ENCODE measurements at places on chromosomes 1 and 21. TPM values are rescaled to one million over a fixed set of nuclear protein-coding genes. Genes with fewer than 3 reads are reported as not detected.
A peak's percentile ranks its signal among the peaks of the same experiment; 100 is the strongest.

DNAH14 gene
- 2.2 TPM for total RNA-seq

NCDN gene
- 42.4 TPM for total RNA-seq

ZNF683 gene
- not detected for total RNA-seq

S100A7 gene
- total RNA-seq = not detected

TP73 gene
- total RNA-seq = 1.1 TPM

TMPRSS15 gene
- not detected for total RNA-seq

PRRC2C gene
- 242 TPM for total RNA-seq

REN gene
- total RNA-seq = not detected

KRTAP13-2 gene
- not detected for total RNA-seq

TTC22 gene
- total RNA-seq = 10.6 TPM

C1orf53 gene
- total RNA-seq = 0.78 TPM

MR1 gene
- 21.9 TPM for total RNA-seq

CR2 gene
- total RNA-seq = 0.42 TPM

FALEC gene
- not detected for total RNA-seq

NTRK1 gene
- 13.3 TPM for total RNA-seq

LDLRAD1 gene
- not detected for total RNA-seq

- peak; percentile 89 for ATAC-seq
These were observed 99.8 kb downstream of the PTPN14 start for GRCh38 chr1:214451596-214451995.

GRCh38 chr1:228341450-228341813, 65.2 kb downstream of the TRIM11 start:
- ATAC-seq = no peak

DNA sequence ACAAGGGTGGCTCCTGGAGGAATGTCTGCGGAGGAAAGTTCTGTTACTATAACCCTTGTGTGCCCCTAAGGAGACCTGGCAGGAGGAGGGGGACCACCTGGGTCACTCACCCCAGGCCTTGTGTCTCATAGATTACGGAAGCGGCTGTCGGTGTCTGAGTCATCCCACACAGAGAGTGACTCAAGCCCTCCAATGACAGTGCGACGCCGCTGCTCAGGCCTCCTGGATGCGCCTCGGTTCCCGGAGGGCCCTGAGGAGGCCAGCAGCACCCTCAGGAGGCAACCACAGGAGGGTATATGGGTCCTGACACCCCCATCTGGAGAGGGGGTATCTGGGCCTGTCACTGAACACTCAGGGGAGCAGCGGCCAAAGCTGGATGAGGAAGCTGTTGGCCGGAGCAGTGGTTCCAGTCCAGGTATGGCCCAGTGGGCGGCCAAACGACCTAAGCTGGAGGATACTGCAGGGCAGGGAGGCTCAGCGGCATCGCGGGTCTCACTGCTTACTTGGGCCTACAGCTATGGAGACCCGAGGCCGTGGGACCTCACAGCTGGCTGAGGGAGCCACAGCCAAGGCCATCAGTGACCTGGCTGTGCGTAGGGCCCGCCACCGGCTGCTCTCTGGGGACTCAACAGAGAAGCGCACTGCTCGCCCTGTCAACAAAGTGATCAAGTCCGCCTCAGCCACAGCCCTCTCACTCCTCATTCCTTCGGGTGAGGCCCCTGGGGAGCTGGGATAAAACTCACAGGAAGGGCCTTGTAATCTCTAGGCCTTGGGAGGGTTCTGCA, 101.4 kb downstream of the PIK3R3 start:
- ATAC-seq = peak; percentile 49

DNA sequence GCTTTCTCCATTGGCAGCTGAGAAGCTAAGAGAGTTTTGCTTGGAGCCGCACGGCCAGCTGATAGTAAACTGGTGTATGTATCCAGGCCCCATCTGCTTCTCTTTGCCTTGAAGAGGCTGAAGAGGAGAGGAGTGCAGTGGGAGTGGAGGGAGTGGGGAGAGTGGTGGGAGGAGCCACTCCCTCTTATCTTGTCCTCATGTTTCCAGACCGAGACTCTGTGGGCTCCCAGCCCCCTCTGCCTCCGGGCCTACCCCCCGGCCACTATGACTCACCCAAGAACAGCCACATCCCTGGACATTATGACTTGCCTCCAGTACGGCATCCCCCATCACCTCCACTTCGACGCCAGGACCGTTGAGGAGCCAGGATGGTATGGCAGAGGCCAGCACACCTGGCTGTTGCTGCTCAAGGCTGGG, 6.0 kb upstream of the LRRC71 start:
- ATAC-seq = peak; percentile 28

DNA sequence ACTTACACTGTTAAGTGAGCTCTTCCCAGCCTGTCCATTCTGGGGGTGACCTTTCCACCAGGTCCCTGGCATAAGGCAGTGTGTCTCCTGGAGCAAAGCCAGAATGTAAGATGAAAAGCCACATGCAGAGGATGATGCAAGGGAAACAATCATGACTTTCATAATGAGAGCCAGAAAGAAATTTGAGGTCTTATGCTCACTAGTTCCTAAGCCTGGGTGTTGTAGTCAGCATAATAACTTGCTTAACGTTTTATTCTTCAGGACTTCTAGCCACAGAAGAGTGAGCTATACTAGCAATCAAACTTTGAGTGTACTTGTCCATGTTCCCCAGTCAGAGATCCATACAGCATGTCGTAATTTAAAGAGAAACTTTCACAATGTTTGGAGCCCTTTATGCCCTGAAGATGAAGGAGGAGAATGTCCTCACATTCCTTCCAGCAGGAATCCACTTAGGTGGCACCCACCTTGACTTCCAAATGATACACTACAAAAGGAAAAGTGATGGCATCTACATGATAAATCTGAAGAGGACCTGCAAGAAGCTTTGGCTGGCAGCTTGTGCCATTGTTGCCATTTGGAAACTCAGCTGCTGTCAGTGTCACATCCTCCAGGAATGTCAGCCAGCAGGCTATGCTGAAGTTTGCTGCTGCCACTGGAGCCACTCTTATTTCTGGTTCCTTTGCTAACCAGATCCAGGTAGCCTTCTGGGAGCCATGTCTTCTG, 60.5 kb upstream of the FOXD3 start:
- no peak for ATAC-seq

GRCh38 chr1:110084227-110085078, 14.0 kb upstream of the ALX3 start:
- peak; percentile 86 for ATAC-seq

GRCh38 chr1:33060579-33061083, 20.3 kb upstream of the AZIN2 start:
- ATAC-seq = no peak

GRCh38 chr1:176692431-176692830, 229.5 kb downstream of the PAPPA2 start:
- no peak for ATAC-seq

GRCh38 chr1:85438353-85438752, 26.6 kb downstream of the DDAH1 start:
- no peak for ATAC-seq

DNA sequence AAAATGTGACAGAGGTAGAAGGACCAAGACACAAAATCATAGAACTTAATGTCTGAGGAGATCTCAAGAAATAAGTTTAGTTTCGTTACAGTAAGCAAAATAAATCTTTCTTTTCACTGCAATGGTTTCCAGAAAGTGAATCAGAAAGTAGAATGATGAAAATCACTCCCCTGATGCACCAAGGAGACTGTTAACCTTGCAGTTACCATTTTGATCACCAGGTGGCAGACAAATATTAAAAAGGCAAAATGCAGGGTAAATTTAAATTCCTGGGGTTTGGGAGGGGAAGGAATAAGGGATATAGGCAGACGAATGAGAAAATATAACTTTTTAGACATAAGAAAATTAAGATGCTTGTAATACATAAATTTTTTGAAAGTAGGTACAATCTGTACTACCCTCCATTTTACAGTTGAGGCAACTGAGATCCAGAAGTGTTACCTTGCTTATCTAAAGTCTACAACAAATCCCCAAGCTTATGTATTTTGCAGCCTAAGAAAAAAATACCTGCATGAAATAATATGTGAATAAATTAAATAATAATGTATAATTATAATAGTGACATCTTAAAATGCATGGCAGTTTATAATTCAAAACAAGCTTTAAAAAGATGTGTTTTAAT, 253.2 kb downstream of the CRB1 start:
- peak; percentile 42 for ATAC-seq

DNA sequence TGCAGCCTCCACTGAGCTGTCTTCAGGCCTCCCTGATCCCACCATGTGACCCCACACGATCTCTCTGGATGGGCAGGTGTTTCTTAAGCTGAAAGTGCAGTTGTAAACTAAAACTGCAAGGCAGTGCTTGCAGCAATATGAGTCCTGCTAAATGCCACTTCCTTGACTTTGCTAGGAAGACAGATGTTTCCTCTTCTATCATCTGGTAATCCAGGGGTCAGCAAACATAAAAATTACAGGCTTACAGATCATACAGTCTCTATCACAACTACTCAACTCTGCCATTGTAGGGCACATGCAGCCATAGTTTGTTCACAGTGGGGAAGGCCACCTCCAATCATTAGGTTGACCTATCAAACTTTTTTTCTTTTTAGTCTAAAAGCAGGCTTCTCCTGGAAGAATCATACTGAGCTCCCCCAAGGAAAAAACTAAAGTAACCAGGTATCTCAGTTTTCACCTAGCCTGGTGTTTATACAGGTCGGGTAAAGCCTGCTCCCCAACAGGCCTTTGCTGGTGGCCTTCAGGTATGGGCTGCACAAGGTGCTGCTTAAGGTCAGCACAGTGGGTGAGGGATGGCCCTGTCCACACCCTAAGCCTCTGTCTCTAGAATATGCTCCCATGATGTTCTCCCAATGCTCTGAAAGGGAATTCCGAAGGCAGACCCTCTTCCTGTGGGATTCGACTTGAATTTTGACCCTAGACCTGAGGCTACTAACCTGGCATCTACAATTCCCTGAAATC, 10.8 kb downstream of the ABCA4 start:
- ATAC-seq = no peak

DNA sequence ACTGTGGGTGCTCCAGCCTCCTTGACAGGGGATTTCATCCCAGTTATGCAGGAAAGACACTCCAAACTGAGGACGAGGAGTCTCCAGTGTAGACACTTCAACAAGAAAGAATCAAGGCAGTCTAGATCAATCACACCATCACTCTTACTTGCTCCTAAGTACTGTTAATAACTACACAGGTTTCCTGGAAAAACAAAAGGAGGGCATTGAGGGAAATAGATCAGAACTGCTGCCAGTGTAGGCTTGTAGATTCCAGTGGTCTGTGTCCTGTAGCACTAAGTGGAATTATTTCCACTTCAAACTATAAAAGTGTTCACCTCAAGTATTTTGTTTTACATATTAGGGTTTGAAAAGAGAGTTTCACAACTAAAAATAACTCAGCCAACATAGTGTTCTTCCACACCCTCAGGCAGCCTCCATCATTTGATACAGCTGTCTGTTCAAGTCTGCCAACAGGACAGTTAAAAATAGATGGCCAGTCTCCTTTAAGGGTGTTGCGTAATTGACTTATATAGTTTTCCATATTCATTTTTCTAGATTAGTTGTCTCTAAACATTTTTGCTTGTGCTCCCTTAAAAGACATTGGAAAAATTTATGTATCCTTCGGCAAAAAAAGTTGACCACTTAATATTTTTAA, 32.0 kb upstream of the AGL start:
- ATAC-seq = no peak

DNA sequence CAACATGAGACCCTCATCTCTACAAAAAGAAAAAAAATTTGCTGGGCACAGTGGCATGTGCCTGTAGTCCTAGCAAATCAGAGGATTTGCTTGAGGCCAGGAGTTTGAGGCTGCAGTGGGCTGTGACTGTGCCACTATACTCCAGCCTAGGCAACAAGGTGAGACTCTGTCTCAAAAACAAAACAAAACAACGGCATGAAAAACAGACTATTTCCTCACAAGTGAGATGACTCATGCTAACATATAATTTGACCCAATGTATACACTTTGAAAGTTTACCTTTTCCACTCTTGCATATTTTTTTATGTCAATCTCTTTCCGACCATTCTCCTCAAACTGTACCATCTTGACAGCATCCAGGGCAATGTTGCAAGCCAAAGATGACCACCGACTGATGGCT, 17.5 kb downstream of the CCT3 start:
- ATAC-seq = no peak

- ATAC-seq = no peak
These were observed 295.4 kb upstream of the PBX1 start for GRCh38 chr1:164263540-164263939.

DNA sequence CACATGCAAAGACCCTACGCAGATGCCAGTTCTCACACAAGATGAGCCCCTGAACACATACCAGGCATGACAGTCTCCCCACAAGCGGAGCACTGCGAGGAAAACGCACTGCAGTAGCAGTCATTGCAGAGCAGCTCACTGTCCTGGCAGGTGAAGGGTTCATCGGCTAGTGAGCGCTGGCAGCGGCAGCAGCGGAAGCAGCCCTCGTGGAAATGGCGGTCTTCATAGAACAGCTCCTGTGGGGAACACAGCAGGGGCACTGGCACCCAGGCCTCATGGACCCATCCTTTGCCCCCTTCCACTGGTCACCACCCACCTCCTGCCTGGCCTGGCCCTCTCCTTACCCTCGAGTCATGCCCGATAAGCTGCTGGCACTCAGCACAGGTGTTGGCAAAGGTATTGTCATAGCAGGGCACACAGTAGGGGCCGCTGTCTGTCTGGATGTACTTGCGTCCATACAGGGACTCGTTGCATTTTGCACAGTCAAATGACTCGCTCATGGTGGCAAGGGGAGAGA, 6.3 kb downstream of the FHL3 start:
- no peak for ATAC-seq

DNA sequence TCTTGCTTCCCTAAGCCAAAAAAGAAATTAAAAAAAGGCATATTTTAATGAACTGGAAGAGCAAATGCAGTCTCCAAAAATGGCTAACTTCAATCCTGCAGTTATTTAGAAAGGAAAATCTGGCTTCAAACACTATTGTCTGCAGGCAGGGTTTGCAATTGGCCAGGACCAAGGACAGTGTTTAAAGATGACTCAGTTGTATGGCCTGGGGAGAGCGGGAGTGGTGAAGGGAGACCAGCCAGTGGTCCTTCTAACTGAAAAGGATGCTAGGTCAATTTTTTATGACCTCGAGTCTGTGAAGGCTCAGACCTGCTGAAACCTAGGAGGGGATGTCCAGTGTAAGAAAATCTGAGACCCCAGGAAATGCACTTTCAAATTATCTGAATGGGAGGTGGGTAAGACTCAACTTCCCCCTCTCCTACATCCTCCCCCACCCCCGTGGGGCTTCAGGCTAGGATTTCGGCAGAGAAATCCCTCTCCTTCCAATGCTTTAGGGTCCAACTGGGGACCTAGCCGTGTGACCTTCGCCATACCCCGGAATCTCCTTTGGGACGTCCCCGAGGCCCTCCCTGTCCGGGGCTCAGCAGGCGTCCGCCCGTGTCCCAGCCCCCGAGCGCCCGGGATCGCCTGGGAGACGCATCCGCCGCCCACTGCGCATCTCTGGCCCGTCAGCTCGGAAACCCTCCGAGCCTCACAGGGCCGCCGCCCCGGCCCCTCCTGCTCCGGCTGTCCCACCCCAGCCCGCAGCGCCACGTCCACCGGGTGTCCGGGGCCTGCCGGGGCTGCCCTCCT, 602 bp upstream of the RIMKLA start:
- peak; percentile 55 for ATAC-seq

GRCh38 chr1:241842565-241842964, 5.4 kb upstream of the EXO1 start:
- ATAC-seq = no peak
